ENCODE measurements at places on chromosomes 1 and 21.

DNA sequence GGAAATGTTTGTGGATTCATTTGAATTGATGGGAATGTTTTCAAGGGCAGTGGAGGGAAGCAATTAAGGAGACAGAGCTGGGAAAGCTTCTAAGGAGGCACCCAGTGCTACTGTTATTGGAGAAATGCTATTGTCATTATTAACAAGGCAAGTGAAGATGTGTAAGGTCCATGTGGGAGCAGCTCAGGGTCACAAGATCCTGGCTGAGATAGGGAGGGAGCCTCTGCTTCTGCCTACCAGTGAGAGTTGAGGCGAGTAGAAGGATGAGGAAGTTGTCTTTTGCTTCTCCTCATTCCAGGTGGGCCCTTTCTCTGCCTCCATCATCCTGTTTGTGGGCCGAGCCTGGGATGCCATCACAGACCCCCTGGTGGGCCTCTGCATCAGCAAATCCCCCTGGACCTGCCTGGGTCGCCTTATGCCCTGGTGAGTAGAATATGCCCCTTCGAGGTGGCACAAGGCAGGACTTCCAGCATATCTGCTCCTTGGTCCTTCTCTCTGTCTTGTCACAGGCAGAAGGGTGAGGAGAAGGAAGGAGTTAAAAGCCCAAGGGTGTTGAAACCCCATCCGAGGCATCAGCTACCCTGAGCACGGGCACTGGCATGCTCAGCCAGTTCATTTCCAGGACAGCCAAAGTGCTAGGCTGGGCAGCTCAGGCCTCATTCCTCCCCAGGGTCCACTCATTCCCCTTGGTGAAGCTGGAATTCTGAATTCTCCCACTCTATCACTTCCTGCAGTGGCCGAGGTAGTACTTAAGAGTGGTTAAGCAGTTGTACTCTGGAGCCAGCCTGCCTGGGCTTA lies 3.7 kb downstream of the MFSD2A start:
- no peak for DNase-seq
- peaks cover 57% of the 10 kb centered on the region for H3K4me1 ChIP-seq
- no peaks in the 10 kb centered on the region for H3K36me3 ChIP-seq
- H3K27me3 ChIP-seq = peaks cover 21% of the 10 kb centered on the region

DNA sequence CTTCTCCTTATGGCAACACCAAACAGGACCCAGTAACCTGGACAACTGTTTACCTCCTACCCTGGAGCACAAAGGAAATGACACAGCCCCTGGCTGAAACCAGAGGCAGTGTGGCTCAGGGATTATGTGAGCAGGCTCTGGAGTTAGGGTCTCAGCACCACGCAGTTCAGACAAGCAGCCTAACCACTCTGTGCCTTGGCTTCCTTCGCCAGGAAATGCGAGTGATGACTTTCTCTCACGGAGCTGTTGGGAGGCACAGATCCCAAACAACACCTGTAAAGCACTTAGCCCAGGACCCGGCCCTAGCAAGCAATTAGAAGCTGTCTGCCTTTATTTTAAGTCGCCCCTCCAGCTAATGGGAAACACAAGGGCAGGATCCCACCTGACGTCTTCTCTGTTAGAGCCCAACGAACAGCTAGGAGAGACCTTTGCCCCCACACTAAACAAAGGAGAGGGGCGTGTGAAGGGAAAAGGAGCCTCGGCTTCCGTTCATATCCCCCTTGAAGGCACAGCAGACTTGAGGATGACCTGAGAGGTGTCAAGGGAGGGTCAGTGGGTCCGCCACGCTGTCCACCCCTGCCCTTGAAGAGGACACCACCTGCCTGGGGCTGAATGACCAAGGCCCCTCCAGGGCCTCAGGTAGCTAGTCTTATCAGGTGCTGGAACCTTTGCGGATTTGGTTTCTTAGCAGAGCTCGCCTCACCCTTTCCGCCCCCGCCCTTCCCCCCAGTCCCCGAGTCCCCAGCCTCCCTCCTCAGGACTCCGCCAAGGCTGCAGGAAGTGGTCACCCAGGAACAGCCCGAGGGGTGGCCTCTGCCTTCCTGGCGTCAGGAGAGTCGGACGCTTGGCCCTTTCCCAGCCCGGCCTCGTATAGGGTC lies 860 bp downstream of the TMEM63A start:
- H3K4me1 ChIP-seq = peaks cover 53% of the 10 kb centered on the region
- peak overlapping the region; percentile 84 for H3K27ac ChIP-seq
- H3K27me3 ChIP-seq = no peaks in the 10 kb centered on the region
- H3K4me3 ChIP-seq = peak overlapping the region; percentile 99

DNA sequence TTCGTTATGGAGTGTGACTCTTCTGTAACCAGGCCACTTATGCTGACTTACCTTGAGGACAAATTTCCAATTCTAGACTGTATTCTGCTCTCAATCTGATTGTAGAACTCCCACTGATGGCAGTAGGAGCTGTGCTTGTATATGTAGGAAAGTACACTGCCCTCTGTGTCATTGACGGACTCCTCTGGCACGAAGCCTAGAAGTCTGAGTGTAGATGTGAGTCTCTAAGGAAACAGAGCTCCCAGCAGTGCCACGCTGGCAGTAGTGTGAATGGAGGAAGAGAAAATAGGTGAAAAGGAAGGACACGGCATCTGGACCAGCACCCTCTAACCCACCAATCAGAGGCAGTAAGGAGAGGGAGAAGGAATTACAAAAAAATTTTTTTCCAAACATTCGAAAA lies 130.4 kb upstream of the ADGRL2 start:
- no peak overlapping the region for H3K4me3 ChIP-seq
- peak; percentile 78 for DNase-seq
- peaks cover 5% of the 10 kb centered on the region for H3K4me1 ChIP-seq

GRCh38 chr1:16241221-16241708 lies 4.3 kb upstream of the CPLANE2 start:
- peaks cover 33% of the 10 kb centered on the region for H3K4me1 ChIP-seq
- H3K4me3 ChIP-seq = no peak overlapping the region
- no peak for DNase-seq
- no peaks in the 10 kb centered on the region for H3K27me3 ChIP-seq

GRCh38 chr1:202648605-202649226 lies 61.5 kb downstream of the SYT2 start:
- no peak overlapping the region for H3K4me3 ChIP-seq
- H3K27ac ChIP-seq = no peak overlapping the region
- H3K4me1 ChIP-seq = peaks cover 20% of the 10 kb centered on the region
- H3K27me3 ChIP-seq = peaks cover 39% of the 10 kb centered on the region
- no peaks in the 10 kb centered on the region for H3K36me3 ChIP-seq
- DNase-seq = peak; percentile 43

- no peak overlapping the region for H3K4me3 ChIP-seq
- peaks cover 14% of the 10 kb centered on the region for H3K4me1 ChIP-seq
- DNase-seq = no peak
- H3K27me3 ChIP-seq = no peaks in the 10 kb centered on the region
Observed at GRCh38 chr21:38170704-38171682, 85.8 kb upstream of the KCNJ15 start.
